PC-3 (cell line): ENCODE measurements at places on chromosomes 16 and 17. TPM values are rescaled to one million over a fixed set of nuclear protein-coding genes. Genes with fewer than 3 reads are reported as not detected.

NOS2 gene
- total RNA-seq: not detected in 2 replicates

OR4D1 gene
- total RNA-seq: not detected in 2 replicates

CFAP97D1 gene
- total RNA-seq: 0.12 and 0.29 TPM in 2 replicates

KRT16 gene
- 42.6 and 53.1 TPM in 2 replicates for total RNA-seq

EXOC3L1 gene
- not detected in 2 replicates for total RNA-seq

ADAM11 gene
- total RNA-seq: 2.7 and 2.9 TPM in 2 replicates

KLHL10 gene
- total RNA-seq: not detected in 2 replicates

CES3 gene
- 0.26 and 0.58 TPM in 2 replicates for total RNA-seq

KRT39 gene
- total RNA-seq: not detected in 2 replicates

GDPD3 gene
- 2.2 and 3.4 TPM in 2 replicates for total RNA-seq

GCSH gene
- total RNA-seq: 36.1 and 47.5 TPM in 2 replicates
